ENCODE measurements at places on chromosomes 16 and 17.

- no peak for DNase-seq
Observed at GRCh38 chr17:27233059-27233458, 60.9 kb upstream of the WSB1 start.

GRCh38 chr17:40378966-40379365 lies 14.4 kb upstream of the GJD3 start:
- DNase-seq: no peak

GRCh38 chr16:1552129-1552528 lies 18.7 kb downstream of the TMEM204 start:
- DNase-seq: no peak

DNA sequence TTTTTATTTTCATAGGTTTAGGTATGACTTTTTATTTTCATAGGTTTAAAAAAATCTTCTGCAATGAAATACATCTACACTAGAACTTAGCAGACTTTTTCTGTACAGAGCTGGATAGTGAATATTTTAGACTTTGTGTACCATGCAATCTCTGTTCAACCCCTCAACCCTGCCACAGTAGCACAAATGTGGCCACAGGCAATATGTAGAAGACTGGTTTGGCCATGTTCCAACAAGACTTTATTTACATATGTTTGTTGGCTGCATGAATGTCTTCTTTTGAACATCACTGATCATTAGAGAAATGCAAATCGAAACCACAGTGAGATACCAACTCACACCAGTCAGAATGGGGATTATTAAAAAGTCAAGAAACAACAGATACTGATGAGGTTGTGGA lies 229.2 kb downstream of the SHISA9 start:
- no peak for DNase-seq

- DNase-seq: no peak
Observed at GRCh38 chr16:77991701-77992100, 30.6 kb upstream of the CLEC3A start.

GRCh38 chr17:66941773-66942450 lies 22.6 kb upstream of the CACNG4 start:
- DNase-seq: no peak

- DNase-seq: no peak
Observed at GRCh38 chr17:41691031-41691777, 2.5 kb downstream of the EIF1 start.

GRCh38 chr16:23362460-23363317 lies 60.6 kb downstream of the SCNN1B start:
- no peak for DNase-seq

All from MM.1S (cell line).